ENCODE measurements at places on chromosomes 2 and 18.

GRCh38 chr2:100730290-100730868 lies 89.6 kb upstream of the NPAS2 start:
- no peak for DNase-seq

DNA sequence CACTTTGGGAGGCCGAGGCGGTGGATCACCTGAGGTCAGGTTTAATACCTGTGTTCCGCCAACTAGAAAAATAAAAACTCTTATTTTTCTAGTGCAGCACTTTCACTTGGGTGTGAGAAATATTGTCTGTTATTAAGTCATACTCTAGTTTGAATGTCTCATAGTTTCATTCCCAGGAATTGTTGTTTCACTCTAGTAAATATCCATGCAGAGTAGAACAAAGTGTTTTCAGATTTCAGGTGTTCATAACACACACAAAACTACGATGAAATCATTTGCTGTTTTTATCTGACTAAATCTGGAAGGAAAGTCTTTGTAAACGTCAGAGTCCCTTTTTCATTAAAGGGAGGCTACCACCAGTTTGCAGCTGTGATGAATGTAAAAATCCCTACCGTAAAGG lies 4.0 kb downstream of the FAM117B start:
- DNase-seq: no peak

GRCh38 chr2:118521960-118522359 lies 325.5 kb downstream of the EN1 start:
- no peak for DNase-seq

- DNase-seq: no peak
Measured at GRCh38 chr2:65261676-65262075, 34.0 kb downstream of the ACTR2 start.

DNA sequence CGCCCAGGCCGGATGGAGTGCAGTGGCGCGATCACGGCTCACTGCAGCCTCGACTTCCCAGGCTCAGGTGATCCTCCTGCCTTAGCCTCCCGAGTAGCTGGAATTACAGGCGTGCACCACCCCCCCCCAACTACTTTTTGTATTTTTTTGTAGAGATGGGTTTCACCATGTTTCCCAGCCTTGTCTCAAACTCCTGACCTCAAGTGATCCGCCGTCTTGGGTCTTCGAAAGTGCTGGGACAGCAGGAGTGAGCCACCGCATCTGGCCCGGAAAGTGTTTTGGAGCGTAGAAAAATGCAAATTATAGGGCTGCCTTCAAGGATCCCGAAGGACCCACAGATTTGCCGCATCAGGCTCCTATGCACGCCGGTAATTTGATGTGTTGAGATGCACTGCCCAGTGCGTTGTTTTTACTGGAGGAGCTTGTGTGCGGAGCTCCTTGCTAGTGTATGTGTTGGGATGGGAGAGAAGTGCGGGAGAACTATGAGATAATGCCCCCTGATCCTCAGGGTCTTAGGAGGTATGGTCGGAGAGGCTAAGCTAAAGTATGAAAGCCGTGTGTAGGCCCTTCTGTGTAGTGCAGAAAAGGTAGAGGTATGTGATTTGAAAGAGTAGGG lies 1.2 kb upstream of the CLASP1 start:
- no peak for DNase-seq

- DNase-seq: no peak
Measured at GRCh38 chr2:154484338-154485099, 214.0 kb upstream of the KCNJ3 start.

- DNase-seq: no peak
Measured at GRCh38 chr2:85768713-85769112, 14.9 kb downstream of the ATOH8 start.

DNA sequence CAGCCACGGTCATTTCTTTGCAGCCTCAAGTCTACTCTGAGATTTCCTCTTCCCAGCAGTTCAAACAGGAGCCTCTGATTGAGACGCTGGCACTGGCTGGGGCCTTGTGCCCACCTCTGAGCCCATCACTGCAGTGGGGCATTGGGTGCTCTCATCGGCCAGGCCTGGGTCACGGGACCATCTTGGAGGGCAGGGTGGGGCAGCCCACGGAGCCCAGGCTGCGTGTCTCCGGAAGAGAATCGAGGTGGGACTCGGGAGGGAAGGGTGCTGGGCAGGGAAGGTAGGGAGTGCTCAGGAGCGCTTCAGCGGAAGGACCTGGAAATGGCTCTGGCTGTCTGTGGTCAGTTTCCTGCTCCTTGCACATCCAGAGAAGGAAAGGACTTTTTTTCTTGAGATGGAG lies 82.4 kb downstream of the RTP5 start:
- DNase-seq: no peak

DNA sequence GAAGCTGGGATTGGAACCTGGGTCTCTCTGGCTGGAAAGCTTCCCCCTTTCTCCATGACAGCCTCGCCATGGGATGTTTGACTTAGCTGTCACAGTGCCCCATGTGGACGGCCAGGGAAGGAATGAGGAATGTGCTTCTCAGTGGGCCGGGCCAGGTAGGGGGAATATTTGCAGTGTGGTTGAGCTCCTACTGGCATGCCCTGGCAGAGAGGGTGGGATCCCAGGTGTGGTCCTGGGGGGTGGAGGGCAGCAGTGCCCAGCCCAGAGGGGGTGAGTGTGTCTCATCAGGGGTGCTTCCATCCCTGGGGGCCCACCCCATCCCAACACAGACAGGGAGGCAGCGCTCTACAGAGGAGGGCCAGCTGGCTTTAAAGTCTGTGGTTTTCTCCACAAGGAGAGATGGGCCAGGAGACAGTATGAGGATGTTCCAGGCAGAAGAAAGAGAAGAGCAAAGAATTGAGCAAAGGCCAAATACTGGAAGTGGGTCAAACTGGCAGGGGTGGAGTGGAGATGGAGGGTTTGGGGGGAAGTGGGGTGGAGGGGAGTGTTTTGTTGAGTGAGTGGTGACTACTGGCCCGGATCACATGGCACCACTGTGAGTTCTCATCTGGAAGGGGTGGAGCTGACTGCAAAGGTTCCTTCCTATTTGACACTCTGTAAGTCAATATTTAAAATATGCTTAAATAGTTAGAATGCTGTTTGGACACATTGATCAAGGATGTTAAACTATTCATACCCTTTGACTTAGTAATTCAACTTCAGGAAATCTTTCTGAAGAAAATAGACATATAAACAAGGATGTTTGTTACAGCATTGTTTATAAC lies 94.0 kb downstream of the MYCN start:
- DNase-seq: no peak

GRCh38 chr2:134087371-134087921 lies 166.4 kb upstream of the MGAT5 start:
- no peak for DNase-seq

GRCh38 chr18:45761512-45762114 lies 37.6 kb downstream of the SLC14A1 start:
- no peak for DNase-seq

- DNase-seq: no peak
Measured at GRCh38 chr18:42486271-42486670, 531.2 kb downstream of the PIK3C3 start.

GRCh38 chr2:157046396-157046795 lies 211.1 kb upstream of the GALNT5 start:
- no peak for DNase-seq

- no peak for DNase-seq
Measured at GRCh38 chr18:52341608-52342381, 1.8 kb downstream of the DCC start.

- DNase-seq: no peak
Measured at GRCh38 chr18:23283916-23284430, 148.7 kb downstream of the CABLES1 start.

DNA sequence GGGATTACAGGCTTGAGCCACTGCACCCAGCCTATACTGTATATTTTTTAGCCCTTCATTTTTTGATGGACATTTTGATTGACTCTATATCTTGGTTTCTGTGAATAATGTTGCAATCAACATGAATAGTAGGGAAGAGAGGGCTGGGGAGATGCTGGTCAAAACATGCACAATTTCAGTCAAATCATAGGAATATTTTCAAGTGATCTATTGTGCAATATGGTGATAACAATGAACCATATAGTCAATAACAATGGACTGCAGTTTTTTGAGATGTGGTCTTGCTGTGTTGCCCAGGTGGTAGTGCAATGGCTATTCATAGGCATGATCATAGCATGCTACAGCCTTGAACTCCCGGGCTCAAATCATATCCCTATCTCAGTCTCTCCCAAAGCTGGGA lies 264.7 kb upstream of the TMEFF2 start:
- no peak for DNase-seq

- DNase-seq: no peak
Measured at GRCh38 chr2:59779571-59779970, 773.9 kb downstream of the BCL11A start.

DNA sequence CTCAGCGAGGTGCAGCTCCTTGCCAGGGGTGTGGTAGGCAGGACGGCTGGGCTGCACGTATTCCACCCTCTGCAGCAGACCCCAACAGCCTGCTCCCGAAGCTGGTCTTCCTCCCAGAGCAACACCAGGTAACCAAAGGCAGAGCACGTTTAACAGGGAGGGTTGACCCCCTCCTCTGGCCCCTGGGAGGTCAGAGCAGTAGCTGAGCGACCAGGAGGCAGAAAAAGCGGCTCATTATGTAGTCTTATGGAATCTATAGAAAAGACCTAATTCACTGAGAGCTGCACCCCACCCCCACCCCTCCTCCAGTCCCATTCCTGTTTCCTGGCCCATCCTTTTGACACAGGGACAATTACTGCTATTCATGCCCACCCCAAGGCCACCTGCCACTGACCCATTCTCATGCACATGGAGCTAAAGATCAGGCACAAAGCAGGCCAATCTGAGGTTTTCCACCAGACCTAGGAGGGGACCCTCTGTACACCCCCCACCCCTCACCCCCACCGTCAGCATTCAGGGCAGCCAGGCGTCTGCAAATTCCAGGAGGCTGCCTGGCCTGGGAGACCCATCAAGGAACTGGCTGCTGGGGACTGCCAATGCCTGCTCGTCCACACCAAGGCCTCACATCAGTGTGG lies 60.9 kb upstream of the FZD7 start:
- no peak for DNase-seq

- no peak for DNase-seq
Measured at GRCh38 chr18:74040459-74041332, 106.9 kb downstream of the FBXO15 start.

- DNase-seq: no peak
Measured at GRCh38 chr2:128820452-128820851, 501.8 kb upstream of the HS6ST1 start.

- DNase-seq: no peak
Measured at GRCh38 chr2:21111012-21111411, 12.8 kb upstream of the TDRD15 start.

DNA sequence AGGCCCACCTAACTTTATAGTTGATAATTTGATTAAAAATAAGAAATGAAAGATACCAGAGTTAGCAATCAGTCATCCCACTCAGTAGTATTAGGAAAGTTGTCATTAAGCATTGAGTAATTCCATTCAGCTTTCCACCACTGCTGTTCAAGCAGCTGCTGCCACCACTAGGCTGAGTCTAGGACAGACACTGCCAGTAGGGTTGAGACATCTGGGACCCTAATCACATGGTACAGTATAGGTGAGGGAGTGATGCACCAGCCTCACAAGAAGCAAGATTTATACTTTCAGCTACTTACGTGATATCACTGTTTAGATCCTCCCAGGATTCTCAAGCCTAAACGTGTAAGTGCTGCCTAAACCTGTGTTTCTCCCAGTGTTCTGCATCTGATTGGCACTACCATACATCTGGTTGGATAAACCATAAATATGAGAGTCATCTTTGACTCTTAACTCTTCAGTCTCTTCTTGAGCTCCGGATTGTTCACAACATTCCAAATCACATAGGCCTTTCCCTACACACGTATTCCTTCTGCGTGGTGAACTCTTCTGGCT lies 3.2 kb downstream of the UBXN4 start:
- no peak for DNase-seq

- DNase-seq: no peak
Measured at GRCh38 chr2:85791704-85792565, 38.1 kb downstream of the ATOH8 start.

DNA sequence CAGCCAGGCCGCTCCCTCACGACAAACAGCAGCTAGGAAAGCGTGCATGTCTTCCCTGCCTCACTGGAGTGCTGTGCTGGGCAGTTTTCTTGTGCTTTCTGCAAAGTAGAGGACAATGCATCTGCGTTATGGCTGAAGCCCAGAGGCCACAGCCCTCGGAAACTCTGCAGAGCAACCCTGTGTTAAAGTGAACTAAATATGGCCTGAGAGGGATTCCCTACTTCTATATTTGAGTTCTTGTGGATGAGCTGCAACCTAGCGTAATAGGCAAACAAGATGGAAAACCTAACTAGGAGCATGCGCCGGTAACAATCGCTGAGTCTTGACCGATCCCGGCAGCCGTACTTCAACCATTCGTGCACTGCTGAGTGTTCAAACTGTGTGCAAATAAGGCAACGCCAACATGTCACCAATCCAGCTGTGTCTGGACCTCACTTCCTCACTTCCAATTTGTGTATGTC lies 471.9 kb upstream of the HS6ST1 start:
- DNase-seq: no peak

DNA sequence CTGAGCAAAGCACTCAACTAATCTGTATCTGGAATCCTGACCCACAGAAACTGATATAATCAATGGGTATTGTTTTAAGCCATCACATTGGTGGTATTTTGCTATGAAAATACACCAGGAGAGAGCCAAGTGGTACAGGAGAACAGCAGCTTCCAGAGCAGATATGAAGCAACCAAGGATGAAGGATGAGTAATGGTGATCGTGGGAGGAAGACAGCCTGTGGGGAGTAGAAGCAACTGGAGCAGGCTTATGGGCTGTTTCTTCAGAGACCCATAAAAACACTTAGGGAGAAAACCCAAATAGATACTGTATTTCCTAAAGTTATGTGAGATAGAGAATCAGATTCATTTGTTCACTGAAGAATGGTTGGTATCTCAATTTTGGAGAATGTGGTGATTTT lies 330.8 kb downstream of the NUP35 start:
- DNase-seq: no peak

GRCh38 chr2:120323214-120323613 lies 22.7 kb upstream of the INHBB start:
- no peak for DNase-seq

DNA sequence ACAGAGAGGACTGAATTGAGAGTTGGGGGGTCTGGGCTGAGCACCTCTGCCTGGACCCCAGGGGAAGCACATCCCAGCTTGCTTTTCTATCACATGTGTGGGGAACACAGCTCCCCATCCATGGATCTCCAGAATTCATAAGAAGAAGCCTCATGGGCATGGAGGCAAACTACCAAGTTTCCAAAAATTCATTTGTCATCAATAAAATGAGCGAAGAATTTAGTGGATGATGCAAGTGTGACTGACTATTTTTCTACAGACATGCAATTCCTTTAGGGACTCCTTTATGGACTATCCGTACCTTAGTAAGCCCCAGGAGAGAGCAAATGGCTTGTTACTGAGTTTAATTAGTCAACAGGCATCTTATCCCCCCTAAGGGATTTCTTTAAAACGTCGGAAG lies 33.1 kb downstream of the ACKR3 start:
- no peak for DNase-seq

DNA sequence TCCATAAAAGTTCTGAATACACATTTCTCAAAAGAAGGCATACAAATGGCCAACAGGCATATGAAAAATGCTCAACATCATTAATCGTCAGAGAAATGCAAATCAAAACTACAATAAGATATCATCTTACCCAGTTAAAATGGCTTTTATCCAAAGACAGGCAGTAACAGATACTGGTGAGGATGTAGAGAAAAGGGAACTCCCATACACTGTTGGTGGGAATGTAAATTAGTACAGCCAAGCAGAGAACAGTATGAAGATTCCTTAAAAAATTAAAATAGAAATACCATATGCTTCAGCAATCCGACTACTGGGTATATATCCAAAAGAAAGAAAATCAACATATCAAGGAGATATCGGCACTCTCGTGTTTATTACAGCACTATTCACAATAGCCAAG lies 1312.5 kb downstream of the DSC3 start:
- no peak for DNase-seq
